Activated effector memory CD4-positive, alpha-beta T cell treated with anti-CD3 and anti-CD28 coated beads, Interleukin-2, amount 50 U/mL, for 16 hours (primary cell): ENCODE measurements at places on chromosomes 7 and 10.
A peak's percentile ranks its signal among the peaks of the same experiment; 100 is the strongest.

DNA sequence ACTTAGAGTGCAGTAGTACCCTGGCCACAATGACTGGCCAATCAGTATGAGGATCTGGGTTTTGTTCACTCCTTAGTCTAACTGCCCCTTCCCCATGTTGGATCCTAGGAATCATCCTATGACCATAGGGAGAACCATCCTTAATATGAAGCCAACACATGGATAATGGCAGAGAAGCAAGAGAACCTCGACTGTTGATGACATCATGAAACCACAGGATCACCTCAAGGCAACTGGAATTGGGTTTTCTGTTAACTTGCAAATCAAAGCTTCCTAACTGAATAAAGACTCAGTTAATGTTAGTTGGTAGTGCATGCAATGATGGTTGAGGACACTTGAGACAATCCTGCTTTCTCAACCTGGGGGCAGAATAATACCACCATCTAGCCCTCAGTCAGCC is 3.3 kb upstream of the PRXL2A start:
- no peak for DNase-seq

DNA sequence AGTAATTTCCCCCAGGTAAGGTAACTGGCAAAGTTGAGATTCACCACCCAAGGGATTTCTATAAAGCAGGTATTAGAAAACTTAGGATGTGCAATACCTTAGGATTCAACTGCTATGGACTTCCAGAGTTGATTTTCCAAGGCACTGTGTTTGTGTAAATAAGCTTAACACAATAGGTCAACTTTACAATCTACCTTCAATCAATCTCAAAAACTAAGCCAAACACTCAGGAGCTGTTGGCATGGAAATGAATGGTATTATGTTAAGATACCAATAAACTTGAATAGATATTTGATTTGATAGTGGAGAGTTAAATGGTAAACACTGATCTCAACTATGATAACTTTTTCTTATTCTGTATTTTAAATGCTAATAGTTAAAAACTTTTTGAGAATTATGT is 762 bp upstream of the SEMA3E start:
- DNase-seq = no peak

GRCh38 chr7:48427671-48428070 is 256.4 kb downstream of the ABCA13 start:
- DNase-seq = no peak

DNA sequence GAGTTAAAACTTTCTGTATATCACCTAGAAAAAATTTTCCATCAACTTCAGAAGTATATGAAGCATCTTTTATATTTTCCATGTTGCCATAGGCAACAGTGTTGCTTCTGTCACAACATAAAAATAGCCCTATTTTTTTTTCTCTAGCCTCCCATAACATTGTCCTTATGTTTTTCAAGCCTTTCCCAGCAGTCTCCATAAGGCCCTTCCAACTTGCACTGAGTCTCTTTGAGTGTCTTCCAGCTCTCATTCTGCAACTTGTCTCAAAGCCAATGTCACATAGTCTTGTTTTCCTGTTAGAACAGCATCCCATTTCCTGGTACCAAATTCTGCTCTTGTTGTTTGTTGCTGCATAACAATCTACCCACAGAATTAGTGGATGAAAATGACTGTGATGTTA is 1055.5 kb upstream of the GHITM start:
- DNase-seq = no peak

- DNase-seq = no peak
Observed at GRCh38 chr10:327889-328852, 192.9 kb downstream of the ZMYND11 start.

- DNase-seq = no peak
Observed at GRCh38 chr7:21743493-21743892, 200.7 kb downstream of the DNAH11 start.

- no peak for DNase-seq
Observed at GRCh38 chr7:44402401-44403060, 77.1 kb upstream of the CAMK2B start.

GRCh38 chr7:70920876-70921275 is 211.1 kb upstream of the GALNT17 start:
- DNase-seq = no peak

- DNase-seq = no peak
Observed at GRCh38 chr10:26478061-26478460, 39.9 kb downstream of the APBB1IP start.

DNA sequence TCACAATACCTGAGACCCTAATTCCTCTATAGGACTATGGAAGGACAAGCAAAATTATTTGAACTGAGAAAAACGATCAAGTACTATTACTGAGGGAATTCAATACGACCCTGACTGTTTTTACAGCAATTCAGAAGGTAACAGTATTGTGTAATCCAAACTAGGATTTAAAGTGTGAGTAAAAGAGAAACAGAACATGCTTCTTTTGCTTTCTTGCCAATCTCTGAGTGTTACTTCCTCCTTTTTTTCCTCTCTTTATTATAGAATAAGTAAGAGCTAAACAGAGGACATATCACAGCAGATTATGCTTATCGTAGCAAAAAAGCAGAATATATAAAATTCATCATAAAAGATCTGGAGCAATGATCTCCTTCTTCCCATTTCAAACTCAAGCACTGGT is 292.1 kb downstream of the THSD7A start:
- DNase-seq = no peak

GRCh38 chr7:24685708-24686107 is 71.6 kb downstream of the GSDME start:
- DNase-seq = no peak

DNA sequence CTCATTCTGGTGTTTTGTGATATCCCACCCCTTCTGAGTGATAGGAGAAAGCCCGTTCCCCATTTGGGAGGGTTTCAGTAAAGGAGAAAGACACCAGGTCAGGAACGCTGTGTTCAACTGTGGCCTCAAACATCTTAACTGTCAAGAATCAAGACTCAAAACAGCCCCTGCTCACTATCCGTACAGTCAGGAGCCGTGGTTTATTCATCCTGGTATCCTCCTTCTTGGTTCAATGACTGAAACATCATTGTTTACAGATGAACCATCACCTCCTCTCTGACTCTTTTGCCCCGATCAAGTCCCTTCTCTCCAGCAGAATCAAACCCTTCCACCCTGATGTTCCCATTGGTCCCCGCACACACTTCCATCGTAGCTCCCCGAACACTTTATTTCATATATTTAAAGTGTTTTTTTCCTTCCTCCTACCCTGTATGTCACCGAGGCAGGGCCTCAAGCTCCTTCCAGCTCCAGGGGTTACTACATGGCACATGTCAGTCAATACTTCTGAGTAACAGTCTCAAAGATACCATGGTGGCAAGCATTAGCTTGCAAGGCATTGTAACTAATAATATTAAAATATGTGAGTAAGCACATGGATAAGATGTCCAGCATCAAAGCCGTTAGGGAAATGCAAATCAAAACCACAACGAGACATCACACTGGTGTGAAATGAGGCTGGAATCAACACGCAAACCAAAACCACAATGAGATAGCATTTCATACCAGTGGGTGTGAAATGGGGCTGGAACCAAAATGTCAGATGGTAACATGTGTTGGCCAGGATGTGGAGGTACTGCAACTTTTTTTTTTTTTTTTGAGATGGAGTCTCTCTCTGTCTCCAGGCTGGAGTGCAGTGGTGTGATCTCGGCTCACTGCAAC is 124.7 kb upstream of the C1QL3 start:
- DNase-seq = no peak

DNA sequence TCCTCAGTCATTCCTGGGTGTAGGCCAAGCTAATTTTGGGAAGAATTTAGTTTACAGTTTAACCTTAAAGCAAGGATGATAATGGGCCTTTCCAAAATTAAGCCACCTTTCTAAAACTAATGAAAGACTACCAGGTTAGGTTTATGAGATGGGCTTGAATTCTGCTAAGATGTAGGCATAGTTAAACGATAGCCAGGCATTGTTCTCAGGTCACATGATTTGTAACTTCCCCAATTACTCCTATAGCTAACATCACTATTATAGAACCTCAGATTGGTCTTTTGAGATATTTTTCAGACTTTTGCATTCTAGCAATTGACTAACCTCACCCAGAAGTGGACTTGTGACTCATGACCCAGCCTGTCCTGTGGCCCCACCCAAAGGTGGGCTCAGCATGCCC is 7.0 kb upstream of the NUB1 start:
- no peak for DNase-seq

DNA sequence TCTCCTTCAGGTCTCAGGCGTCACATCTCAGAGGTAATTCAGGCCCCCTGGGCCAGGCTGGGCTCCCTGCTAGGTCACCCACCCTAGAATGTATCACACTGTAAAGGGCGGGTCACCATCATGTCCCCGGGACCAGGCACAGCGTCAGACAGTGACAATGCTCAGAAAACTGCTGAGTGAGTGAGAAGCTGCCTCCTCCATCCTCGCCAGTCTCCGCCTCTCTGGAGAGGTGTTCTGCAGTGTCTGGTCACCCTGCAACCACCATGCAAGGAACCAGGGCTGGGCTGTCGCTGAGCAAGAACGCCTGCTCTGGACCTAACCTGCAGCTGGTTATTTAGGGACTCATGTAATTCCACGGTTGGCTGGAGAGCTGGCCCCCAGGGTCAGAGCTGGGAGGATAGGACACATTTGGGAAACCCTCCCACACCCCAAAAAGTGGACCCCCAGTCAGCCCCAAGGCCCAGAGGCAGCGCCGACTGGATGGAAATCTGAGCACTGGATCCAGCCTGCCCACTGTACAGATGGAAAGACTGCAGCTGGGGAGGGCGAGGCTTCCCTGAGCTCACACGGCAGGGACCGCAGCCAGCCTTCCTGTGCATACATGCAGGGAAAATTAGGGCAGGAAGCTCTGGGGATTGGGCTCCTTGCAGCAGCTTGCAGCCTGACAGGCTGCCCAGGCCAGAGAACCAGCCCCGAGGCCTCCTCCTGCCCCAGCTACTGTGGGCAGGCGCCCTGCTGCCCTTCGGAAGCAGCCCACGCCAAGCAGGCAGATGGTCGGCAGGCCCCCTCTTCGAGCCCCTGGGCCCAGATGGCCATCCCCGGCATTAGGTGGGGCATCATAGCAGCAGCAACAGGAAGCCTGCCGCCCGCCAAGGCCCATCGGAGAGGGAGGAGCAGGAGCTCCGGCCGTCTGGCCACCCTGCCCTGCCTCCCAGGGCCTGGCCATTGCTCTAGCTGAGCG is 105.4 kb upstream of the ZMIZ1 start:
- DNase-seq = no peak

DNA sequence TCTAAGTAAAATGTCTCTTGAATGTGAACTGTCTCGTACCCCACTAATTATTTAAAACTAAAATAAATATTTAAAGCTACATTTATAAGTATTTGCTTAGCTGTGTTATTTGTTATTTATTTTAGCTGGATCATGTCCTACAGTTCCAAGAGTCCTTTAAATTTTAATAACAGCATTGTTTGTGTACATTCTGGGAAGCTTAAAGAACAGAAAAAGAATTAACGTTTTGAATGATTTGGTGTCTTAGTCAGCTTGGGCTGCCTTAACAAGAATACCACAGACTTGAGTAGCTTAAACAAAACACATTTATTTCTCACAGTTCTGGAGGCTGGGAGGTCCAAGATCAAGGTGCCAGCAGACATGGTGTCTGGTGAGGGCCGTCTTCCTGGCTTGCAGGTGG is 107.4 kb downstream of the ITIH5 start:
- no peak for DNase-seq

DNA sequence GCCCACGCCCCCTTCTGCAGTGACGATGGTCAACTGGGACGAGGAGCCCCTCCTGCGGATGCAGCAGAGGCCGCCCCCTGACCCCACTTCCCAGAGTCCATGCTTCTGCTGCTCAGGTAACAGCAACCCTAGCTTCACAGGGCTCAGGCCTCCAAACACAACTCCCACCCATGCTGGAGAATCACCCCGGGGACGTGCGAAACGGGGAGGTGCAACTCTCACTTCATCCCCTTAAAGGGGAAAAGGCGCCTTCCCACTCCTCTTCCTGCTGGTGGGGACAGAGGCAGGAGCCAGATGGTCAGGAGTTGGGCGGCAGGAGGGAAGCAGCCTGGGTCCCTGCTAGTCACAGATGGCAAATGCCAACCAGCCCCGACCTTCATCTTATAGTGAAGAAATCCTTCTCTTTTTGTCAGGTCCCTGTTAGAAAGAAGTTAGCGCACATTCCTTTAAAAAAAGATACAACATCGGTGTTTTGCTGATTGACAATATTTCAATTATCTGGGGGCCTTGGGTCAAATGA is 155.4 kb downstream of the DIP2C start:
- peak; percentile 49 for DNase-seq

DNA sequence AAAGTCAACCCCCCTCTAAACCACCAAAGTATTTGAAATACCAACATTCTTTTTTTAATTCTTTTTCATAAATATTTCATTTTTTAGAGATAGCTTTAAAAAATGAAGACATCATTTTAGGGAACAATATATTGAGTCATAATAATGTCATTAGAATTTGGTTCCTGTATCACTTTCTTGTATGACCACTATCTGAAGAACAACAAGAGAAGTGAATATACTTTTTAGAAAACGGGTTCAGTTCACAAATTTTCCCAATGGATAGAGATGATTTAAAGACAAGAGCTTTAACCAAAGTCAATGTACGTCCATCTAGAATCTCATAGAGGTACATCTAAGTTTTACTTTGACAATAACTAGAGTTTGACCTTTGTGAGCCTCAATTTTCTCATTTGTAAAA is 48.2 kb downstream of the CUBN start:
- DNase-seq = no peak

DNA sequence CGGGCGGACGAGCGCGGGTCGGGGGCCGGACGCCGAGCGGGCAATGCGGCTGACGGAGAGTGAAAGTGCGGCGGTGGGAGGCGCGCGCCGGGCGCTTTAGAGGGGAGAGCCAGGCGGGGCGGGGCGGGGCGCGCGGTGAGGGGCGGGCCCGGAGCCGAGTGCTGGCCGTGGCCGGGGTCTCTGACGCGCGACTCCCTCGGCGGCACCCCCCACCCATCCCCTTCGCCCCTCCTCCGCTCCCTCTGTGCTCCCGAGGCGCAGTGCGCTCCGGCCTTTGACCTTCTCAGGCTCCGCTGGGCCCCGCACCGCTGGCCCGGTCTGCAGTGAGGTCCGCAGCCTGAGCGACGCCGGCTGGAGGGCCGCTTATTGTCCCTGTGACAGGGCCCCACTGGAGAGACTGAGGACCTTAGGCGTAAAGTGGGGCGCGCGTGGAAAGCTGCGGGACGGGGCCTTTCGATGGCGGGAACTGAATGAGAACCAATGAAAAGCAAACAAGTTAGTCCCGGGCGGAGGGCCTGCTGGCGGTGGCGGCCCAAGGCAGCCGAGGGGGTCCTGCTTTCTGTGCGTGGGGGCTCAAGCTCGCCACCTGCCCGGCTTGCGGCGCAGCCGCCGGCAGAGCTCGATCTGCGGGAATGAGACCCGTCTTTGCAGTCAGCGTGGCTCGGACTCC is at the start of gene CXCL12:
Gene CXCL12 (minus strand): TSS at position 72 of the 670 bp plus-strand sequence. CDS start 92 bp downstream, outside the sequence.
- DNase-seq = peak; percentile 56

GRCh38 chr7:90192876-90193750 is 18.4 kb upstream of the STEAP2 start:
- no peak for DNase-seq

GRCh38 chr7:6246251-6246917 is 26.0 kb downstream of the CYTH3 start:
- DNase-seq = no peak

- DNase-seq = no peak
Observed at GRCh38 chr7:44315301-44315903, 10.0 kb downstream of the CAMK2B start.

GRCh38 chr10:13092291-13093102 is 7.5 kb upstream of the OPTN start:
- no peak for DNase-seq

- DNase-seq = peak; percentile 80
Observed at GRCh38 chr7:23373151-23374004, 74.2 kb downstream of the MALSU1 start.
